ENCODE measurements at places on chromosomes 12 and 14.

GRCh38 chr12:20604408-20605067 lies 90.6 kb upstream of the SLCO1C1 start:
- DNase-seq, result no peak

- DNase-seq, result no peak
These were observed 519 bp upstream of the AP1G2 start for GRCh38 chr14:23568021-23568599.

DNA sequence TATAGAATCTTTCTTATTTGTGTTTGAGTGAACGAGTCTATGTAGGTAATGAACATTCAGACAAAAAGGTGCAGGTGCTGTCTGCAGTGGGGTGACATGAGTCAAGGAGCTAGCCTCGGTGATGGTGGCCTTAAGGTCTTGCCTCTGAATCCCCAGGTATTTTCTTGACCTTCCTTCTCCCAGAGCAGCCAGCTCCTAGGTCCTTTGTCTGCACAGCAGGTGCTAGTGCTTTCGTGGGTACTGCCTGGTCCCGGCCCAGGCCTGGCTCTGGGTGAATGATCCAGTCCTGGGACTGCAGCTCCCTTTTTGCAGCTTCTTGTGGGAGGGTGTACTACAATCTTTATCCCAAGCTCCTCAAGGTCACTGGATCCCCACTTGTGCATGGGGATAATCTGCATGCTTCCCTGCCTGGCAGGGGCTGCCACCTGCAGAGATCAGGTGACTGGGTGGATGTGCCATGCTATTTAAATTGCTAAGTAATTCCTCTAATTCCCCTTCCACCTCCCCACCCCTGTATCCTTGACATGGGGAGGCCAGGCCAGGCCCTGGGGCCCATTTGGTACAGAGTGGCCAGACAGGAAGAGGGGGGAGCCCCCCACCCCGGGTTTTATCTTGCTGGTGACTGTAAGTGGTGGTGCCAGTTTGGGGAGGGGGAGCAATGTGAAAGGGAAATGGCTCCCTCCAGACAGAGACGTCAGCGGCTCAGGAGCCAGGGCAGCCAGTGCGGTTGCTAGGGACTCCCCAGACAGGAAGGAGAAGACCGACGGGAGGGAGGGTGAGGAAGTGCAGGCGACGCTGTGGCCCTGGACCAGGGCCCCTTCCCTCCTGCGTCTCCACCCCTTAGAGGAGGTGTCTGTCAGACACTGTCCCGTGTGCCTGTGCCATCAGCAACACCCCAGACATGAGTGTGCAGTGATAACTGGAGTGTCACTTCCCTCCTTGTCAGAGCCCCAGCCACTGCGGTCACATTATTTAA lies 6.7 kb downstream of the VASH1 start:
- DNase-seq, result peak; percentile 31

GRCh38 chr12:3700861-3701260 lies 52.0 kb downstream of the CRACR2A start:
- DNase-seq, result no peak

DNA sequence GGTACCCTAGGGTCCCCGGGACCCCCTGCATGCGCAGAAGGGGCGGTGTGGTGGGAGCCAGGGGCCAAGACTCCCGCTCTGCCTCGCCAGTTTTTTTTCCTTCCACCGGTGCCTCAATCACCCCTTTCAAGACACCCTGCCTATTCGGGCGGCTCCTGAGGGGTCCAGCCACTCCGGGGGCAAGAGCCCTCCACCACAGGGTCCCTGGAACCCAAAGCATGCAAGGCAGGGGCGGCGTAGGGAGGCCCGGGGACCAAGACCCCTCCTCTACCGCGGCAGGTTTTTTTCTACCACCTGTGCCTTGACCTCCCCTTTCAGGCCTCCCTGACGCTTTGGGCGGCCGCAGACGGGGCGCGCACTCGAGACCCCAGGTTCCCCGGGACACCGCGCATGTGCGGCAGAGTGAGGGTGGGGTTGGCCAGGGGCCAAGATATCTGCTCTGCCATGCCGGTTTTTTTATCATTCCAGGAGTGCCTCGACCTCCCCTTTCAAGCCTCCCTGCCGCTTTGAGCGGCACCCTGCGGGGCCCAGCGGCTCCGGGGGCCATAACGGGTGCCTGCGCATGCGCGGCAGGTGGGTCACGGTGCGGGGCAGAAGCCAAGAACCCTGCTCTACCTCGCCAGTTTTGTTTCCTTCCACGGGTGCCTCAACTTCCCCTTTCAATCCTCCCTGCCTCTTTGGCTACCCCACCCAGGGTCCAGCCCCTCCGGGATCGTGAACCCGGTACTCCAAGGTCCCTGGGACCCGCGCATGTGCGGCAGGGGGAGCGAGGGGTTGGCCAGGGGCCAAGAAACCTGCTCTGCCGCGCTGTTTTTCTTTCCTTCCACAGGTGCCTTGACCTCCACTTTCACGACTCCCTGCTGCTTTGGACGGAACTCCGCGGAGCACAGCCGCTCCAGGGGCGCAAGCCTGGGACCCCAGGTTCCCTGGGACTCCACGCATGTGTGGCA lies 328.1 kb downstream of the ALG10 start:
- no peak for DNase-seq

DNA sequence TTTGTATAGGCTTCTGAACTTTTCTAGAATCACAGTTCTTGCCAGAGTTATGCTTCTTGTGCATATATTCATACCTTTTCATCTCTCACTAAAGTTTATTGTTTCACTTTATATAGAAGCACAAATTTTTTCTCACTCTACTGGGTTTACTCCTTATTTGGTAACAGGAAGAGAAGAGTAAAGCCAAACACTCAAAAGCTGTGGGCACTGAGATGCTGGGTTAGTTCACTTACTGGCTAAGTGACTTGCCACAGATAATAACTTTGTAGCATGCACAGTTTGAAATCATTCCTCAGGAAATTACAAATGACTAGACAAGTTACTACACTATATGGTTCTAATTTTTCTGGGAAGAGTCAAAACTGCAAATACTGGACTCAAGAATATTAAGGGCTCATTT lies 7.8 kb downstream of the HIGD1C start:
- no peak for DNase-seq

DNA sequence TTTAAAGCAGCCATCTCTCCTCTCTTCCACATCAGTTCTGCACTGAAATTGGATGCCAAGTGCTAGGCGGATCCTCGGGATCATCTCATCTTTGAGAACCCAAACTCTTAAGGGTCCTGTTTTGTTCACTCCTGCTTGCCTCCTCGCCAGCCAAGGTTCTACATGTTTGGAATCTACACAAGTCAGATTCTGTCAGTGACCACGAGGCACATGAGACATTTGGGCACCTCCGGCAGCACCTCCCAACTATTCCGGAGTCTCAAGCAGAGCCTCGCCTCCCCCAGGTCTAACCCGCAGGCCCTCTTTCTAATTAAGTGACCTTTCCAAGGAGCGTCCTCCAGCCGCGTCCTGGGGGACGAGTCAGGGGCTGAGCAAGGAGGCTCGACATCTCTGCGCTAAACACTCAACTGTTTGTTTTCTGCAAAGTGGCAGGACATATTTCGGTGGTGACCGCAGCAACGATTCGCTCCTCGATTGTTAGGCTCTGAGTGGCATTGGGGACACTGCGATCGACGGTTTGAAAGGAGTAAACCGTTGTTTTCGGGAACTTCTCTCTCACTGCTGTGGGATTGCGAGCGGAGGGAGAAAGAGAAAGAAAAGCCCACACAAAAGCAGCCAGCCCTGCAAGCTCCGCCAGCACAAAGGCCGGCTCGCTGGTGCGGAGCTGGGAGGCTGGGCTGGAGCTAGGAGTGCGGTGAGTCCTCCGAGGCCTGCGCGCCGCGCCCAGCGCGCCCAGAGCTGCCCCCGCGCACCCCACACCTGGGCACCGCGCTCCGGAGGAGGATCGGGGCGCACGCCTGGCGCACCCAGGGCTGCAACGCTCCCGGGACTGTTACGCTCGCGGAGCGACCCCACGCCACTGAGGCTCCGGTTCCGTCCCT lies 640 bp downstream of the ARMH4 start:
- no peak for DNase-seq

DNA sequence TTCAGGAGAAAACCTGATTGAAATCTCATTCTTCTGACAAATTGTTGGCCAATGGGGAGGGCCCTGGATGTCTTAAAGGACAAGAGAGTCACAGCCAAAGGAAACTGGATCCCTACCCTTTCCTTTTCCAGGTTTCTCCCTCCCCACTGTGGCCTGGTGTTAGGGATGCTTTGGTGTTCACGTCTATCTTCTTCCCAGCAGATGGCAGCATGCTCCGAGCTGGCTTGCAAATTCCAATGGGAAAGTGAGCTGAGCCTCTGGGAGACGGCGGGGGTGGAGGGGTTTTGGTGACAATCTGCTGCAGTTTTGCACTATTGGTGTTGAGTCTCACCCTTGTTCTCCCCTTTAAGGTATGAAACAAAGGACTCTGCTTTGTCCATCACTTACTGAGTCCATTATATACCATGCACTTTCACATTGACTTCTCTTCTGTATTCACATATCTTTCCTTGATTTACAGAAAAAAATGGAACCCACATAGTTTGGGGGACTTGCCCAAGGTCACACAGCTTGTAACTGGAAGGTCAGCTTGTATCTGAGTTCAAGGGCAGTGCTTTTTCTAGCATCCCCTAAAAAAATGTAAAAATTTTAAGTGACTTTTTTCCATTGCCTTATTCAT lies 39.3 kb downstream of the CCDC177 start:
- no peak for DNase-seq

GRCh38 chr12:75455839-75456238 lies 24.7 kb upstream of the GLIPR1 start:
- no peak for DNase-seq

- no peak for DNase-seq
These were observed 79.2 kb downstream of the HECTD4 start for GRCh38 chr12:112303004-112303403.

DNA sequence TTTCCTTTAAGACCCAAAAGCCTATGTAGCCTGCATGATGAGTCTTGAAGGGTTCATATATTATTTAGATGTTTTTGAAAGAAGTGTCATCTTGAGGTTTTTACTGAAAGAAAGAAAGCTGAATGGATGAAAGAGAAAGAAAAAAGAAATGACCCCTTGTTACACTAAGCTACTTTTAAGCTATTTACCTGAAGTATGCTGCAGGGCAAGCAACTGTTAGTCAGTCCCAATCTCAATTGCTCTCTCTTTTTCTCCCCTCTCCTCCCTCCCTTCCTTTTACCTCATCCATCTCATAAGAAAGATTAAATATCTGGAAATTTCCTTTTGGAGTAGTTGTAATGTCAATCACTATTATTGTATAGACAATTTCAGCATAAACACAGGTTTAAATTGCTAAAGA lies 512.4 kb downstream of the TMTC2 start:
- DNase-seq, result no peak

- DNase-seq, result peak; percentile 5
These were observed 105.2 kb downstream of the MED13L start for GRCh38 chr12:116172224-116172849.

DNA sequence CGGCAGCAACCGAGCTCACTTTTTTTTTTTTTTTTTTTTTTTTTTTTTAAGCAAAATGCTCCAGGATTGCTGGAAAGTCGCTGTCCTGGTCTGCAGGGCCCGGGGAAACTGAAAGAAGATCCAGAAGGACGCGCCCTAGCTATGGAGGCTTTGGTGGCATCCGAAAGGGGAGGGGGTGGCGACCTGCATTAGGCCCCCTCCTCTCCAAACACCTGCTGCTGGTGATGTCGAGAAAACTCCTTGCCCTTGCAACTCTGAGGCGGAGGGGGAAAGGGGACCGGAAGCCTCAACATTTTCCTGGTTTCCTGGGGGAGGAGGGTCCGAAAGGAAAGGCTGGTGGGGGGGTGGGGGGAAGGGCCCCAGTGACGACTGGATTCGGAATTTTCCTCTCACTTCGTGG lies 421.1 kb downstream of the VRK1 start:
- no peak for DNase-seq

DNA sequence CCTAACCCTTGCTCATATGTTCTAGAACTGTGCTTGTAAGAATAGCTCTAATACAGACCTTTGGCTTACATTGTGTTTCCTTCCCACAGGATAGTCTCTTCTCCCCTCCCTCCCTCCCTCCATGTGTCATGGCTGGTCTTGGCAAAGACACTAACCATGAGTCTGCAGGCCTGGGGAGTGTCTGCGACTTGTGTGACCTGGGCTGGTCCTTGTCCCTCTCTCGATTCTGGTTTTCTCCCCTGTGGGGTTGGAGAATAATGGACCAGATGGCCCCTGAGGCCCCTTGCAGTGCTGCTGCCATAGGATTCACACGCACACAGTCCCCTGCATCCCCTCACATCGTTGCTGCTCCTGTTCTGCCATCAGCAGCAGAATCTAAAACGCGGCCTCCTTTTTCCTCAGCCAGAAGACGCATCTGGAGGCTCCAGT lies 30.3 kb downstream of the DEGS2 start:
- DNase-seq, result no peak

GRCh38 chr12:104334581-104334980 lies 31.0 kb downstream of the EID3 start:
- no peak for DNase-seq

GRCh38 chr14:64506721-64507120 lies 2.2 kb downstream of the ZBTB1 start:
- no peak for DNase-seq

DNA sequence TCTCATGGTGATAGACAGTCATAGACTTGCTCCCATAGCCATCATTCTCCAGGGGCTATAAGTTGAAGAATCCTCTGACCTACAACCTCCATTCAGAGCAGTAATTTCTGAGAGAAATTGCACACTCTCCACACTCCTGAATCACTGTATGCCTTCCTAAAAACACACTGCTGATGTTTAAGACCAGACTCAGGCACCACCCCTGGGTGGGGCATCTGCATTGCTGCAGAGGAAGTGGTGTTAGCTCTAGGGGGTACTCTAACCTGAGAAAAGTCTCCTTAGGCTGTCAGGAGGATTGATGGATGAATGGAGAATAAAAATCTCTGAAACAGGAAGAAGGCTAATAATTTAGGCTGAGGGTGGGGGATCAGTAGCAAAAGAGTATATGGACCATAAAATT lies 436.1 kb downstream of the DAD1 start:
- DNase-seq, result no peak

- DNase-seq, result no peak
These were observed 39.6 kb upstream of the CORO1C start for GRCh38 chr12:108770963-108771362.

- DNase-seq, result no peak
These were observed 8.8 kb downstream of the EIF2B2 start for GRCh38 chr14:75011356-75011994.

DNA sequence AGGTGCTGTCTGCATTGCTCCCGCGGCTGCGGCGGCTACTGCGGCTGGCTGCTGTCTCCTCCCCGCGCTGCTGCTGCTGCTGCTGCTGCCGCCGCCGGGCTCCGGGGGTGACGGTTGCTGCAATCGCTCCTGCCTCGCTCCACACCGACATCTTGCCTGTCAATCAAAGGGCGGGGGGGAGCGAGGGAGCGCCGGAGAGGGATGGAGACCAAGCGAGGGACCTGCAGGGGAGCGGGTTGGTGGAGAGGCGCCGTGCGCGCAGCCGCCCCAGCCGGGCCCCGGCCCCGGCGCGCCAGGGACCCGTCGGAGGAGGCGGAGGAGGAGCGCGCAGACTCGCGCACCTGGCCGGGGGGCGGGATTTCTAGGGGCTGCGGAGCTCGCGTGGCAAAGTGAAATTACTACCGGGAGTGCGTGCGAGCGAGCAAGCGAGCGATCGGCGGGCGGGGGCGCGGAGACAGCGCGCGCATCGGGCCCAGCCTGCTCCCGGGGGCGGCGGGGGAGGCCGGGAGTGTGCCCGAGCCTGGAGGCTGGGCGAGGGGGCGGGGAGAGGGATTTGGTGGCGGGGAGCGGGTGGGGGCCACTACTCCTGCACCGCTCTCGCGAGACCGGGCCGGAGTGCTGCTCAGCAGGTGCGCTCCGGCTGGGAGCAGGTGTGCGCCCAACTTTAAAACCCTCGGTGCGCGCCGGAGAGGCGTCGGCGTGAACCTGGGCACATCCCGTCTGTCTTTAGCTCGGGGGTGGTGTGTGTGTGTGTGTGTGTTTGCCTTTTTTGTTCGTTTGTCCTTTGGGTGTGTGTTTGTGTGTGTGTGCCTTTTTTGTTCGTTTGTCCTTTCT lies at the start of gene KSR2:
KSR2 (minus strand) TSS at position 165 of the 834 bp plus-strand sequence. CDS start 735 bp downstream, outside the sequence.
- DNase-seq, result no peak
